ENCODE measurements at places on chromosomes 1 and 21. TPM values are rescaled to one million over a fixed set of nuclear protein-coding genes. Genes with fewer than 3 reads are reported as not detected.
A peak's percentile ranks its signal among the peaks of the same experiment; 100 is the strongest.

GRCh38 chr1:179785031-179785431 lies 41.9 kb downstream of the FAM163A start:
- H3K4me1 ChIP-seq = no peaks in the 10 kb centered on the region
- no peak overlapping the region for H3K27ac ChIP-seq
- no peaks in the 10 kb centered on the region for H3K36me3 ChIP-seq
- no peak for DNase-seq
- no peak overlapping the region for H3K4me3 ChIP-seq

DNA sequence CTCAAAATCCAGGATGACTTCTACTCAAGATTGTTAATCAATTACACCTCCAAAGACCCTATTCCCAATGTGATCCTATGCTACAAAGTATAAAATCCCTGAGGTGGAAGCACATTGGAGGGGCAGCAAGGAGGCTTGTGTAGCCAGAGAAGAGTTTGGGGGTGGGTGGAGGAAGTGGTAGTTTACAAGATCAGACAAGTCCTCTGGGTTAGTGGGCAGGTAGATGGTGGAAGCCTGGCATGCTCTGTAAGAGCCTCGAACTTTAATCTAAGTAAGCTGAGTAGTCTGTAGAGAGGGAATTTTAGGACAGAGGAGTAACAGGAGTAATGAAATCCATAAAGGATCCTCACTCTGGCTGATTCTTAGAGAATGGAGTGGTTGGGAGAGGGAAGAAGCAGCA lies 65.0 kb upstream of the KCTD3 start:
- DNase-seq = no peak
- H3K27ac ChIP-seq = no peak overlapping the region
- no peaks in the 10 kb centered on the region for H3K4me1 ChIP-seq
- H3K4me3 ChIP-seq = no peak overlapping the region

GRCh38 chr1:235791532-235792060 lies 75.1 kb downstream of the LYST start:
- H3K4me1 ChIP-seq = no peaks in the 10 kb centered on the region
- no peak overlapping the region for H3K27ac ChIP-seq
- no peak for DNase-seq

DNA sequence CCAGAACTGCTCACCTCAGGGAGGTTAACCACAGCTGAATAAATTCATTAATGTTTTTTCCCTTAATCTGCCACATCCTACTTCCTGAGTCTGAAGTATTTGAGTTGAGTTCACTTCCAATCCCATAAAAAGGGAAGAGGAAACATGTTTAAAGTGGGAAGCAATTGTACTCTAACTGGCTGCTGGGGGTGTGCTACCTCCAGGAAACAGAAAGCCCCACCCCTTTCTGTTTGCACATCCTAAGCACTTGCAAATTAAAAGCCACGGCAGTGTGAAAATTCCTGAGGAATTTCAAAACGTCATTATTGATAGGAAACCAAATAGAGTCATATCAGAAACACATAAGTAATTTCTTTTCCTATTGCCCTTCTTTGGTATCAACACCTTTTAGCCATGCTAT lies 307.0 kb upstream of the NR5A2 start:
- no peak overlapping the region for H3K27ac ChIP-seq
- H3K4me3 ChIP-seq = no peak overlapping the region
- H3K36me3 ChIP-seq = no peaks in the 10 kb centered on the region
- no peaks in the 10 kb centered on the region for H3K27me3 ChIP-seq
- no peak for DNase-seq
- no peaks in the 10 kb centered on the region for H3K4me1 ChIP-seq

GRCh38 chr21:45864436-45864835 lies 117.1 kb upstream of the COL6A1 start:
- H3K4me3 ChIP-seq = no peak overlapping the region
- DNase-seq = no peak
- H3K27ac ChIP-seq = no peak overlapping the region
- no peaks in the 10 kb centered on the region for H3K27me3 ChIP-seq

DNA sequence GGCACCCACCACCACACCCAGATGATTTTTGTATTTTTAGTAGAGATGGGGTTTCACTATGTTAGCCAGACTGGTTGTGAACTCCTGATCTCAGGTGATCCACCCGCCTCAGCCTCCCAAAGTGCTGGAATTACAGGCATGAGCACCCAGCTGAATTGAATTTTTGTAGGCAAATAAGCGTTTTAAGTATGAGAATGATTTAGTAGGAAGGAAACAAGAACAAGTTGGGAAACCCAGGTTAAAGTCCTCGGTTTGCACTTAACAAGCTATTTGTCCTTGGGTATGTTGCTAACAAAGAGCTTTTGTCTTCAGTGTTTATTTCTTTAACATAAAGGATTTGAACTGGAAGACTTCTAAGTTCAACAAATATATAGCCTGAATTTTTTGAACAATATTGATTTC lies 23.9 kb downstream of the BTF3L4 start:
- no peak for DNase-seq
- H3K4me3 ChIP-seq = no peak overlapping the region
- no peak overlapping the region for H3K27ac ChIP-seq
- H3K4me1 ChIP-seq = no peaks in the 10 kb centered on the region

- no peak overlapping the region for H3K27ac ChIP-seq
- no peaks in the 10 kb centered on the region for H3K27me3 ChIP-seq
- H3K36me3 ChIP-seq = no peaks in the 10 kb centered on the region
Measured at GRCh38 chr1:165644064-165644735, 13.2 kb downstream of the MGST3 start.

- H3K27ac ChIP-seq = no peak overlapping the region
- H3K4me1 ChIP-seq = no peaks in the 10 kb centered on the region
- no peaks in the 10 kb centered on the region for H3K36me3 ChIP-seq
- no peak overlapping the region for H3K4me3 ChIP-seq
- no peaks in the 10 kb centered on the region for H3K27me3 ChIP-seq
Measured at GRCh38 chr1:67350783-67351182, 43.1 kb downstream of the IL12RB2 start.

- no peak overlapping the region for H3K4me3 ChIP-seq
- no peaks in the 10 kb centered on the region for H3K36me3 ChIP-seq
- peaks cover 37% of the 10 kb centered on the region for H3K4me1 ChIP-seq
- no peak overlapping the region for H3K27ac ChIP-seq
Measured at GRCh38 chr1:21913763-21914162, 23.3 kb downstream of the HSPG2 start.

GRCh38 chr1:7403265-7404045 lies 367.6 kb upstream of the VAMP3 start:
- no peaks in the 10 kb centered on the region for H3K4me1 ChIP-seq
- DNase-seq = no peak
- H3K36me3 ChIP-seq = no peaks in the 10 kb centered on the region
- H3K27ac ChIP-seq = no peak overlapping the region
- H3K27me3 ChIP-seq = no peaks in the 10 kb centered on the region

- H3K27ac ChIP-seq = no peak overlapping the region
- DNase-seq = no peak
- H3K36me3 ChIP-seq = no peaks in the 10 kb centered on the region
- no peak overlapping the region for H3K4me3 ChIP-seq
- no peaks in the 10 kb centered on the region for H3K27me3 ChIP-seq
Measured at GRCh38 chr1:57024855-57025254, 59.0 kb upstream of the C8B start.

GRCh38 chr1:31238986-31239613 lies 587 bp downstream of the NKAIN1 start:
- H3K27ac ChIP-seq = no peak overlapping the region
- no peaks in the 10 kb centered on the region for H3K36me3 ChIP-seq
- no peaks in the 10 kb centered on the region for H3K4me1 ChIP-seq

GRCh38 chr1:168439456-168440375 lies 104.1 kb downstream of the XCL2 start:
- DNase-seq = peak; percentile 65
- no peaks in the 10 kb centered on the region for H3K27me3 ChIP-seq

GRCh38 chr1:201781437-201781836 lies 47.5 kb upstream of the IPO9 start:
- no peaks in the 10 kb centered on the region for H3K36me3 ChIP-seq
- no peak overlapping the region for H3K4me3 ChIP-seq
- no peak overlapping the region for H3K27ac ChIP-seq

GRCh38 chr1:206690516-206690915 lies 5.8 kb downstream of the MAPKAPK2 start:
- no peak overlapping the region for H3K4me3 ChIP-seq
- DNase-seq = peak; percentile 53
- no peaks in the 10 kb centered on the region for H3K36me3 ChIP-seq
- H3K4me1 ChIP-seq = peaks cover 71% of the 10 kb centered on the region

DNA sequence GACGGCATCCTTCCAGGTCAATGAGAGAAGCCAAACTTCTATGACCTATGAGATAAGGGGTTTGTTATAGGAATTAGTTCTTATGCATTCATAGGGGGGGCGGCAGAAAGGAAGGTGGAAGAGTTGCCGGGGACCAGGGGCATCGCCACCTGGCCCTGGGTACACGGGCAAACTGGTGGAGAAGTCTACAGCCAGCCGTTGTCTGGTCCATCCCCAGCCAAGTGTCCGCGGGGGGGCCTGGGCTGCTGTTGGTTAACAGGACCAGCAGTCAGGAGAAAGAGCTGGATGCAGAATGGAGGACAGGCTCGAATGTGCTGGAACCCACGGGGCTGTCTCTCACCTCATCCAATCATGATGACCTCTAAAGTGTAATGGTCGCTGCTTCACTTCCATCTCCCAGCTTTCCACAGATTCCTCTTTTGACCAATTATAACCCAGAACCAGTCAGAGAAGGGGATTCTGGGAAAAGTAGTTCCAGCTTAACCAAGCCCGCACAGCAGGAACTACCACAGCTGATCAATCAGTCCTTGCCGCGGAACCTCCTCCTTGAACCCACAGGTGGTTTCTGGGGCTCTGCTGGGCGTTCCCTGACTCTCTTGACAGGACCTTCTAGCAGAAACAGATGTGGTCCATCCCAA lies 17.8 kb downstream of the TMEM51 start:
- H3K27me3 ChIP-seq = no peaks in the 10 kb centered on the region
- H3K27ac ChIP-seq = peak overlapping the region; percentile 10
- DNase-seq = no peak
- H3K4me1 ChIP-seq = peaks cover 88% of the 10 kb centered on the region
- no peak overlapping the region for H3K4me3 ChIP-seq

- no peaks in the 10 kb centered on the region for H3K27me3 ChIP-seq
- no peak overlapping the region for H3K4me3 ChIP-seq
Measured at GRCh38 chr21:14452031-14452726, 69.2 kb upstream of the HSPA13 start.

Gene LRRC53
- total RNA-seq = not detected

Gene CFHR4
- not detected for total RNA-seq

Gene LMX1A
- total RNA-seq = not detected

Gene AMY1A
- total RNA-seq = 0.67 TPM

Gene REN
- not detected for total RNA-seq

Gene FAM72C
- total RNA-seq = 0.06 TPM

Gene ADAM15
- 32.8 TPM for total RNA-seq

All from pancreas (tissue), 10 donors.